ENCODE measurements at places on chromosomes 1 and 21.

DNA sequence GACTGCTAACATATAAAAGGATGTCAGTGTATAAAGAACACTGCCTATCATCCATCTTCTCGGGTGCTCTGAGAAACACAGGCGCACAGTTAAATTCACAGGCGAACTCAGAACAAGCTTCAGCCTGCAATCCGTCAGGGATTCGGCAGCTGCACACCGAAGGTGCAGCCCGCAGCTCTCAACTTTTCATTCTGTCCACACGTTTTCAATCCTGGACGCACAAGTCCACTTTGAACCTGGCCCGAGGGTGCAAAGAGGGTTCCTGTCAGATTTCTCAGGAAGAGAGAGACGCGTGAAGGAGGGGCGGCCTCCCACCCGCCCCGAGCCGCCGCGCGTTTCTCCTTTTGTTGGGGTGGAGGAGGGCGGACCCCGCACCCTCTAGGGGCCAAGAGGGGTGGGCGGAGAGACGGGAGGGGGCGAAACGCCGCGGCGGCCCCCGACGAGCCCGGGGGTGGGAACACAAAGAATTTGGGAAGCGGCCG is 724 bp downstream of the DOCK7 start:
- no peak for DNase-seq

- no peak for DNase-seq
These were observed 663.7 kb downstream of the ADGRL2 start for GRCh38 chr1:82464362-82465001.

GRCh38 chr1:70353601-70354331 is 756 bp downstream of the ANKRD13C start:
- no peak for DNase-seq

GRCh38 chr21:42969193-42969600 is 5.2 kb upstream of the PKNOX1 start:
- no peak for DNase-seq

DNA sequence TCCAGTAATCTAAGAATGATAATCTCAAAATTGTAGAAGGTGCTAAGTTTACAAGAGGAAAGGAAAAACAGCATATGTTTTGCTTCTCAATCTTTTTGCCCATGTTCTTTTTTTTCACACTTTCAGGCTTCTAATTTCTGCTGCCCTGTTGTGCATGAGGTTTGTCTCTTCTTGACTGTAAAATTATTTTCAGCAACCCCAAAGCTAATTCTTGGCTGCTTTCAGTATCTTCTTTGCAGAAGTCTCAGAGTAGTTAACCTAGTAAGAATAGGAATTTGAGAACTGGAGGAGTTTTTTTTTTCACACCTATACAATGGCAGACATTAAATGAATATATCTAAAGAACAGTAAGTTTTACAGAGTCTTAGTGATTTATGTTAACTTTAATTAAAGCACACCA is 26.4 kb downstream of the DENND2D start:
- no peak for DNase-seq

DNA sequence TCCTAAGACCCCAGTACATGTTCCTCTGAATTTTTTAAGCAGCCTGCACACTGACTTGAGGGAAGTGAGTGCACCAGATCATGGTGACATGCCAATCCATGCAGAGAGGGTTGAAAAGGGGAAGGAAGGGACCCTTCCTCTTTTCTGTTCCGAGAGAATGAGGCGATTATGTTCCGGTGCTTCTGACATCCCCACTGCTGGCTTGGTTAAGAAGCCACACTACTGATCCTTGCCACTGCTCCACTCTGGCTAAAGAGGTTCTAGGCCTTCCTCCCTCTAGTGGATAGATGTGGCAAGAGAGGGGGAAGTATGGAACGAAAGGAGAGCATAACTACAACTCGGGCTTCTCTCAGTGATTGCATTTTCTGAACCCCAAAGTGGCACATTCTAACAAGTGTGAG is 1.8 kb upstream of the CYB5R1 start:
- no peak for DNase-seq

DNA sequence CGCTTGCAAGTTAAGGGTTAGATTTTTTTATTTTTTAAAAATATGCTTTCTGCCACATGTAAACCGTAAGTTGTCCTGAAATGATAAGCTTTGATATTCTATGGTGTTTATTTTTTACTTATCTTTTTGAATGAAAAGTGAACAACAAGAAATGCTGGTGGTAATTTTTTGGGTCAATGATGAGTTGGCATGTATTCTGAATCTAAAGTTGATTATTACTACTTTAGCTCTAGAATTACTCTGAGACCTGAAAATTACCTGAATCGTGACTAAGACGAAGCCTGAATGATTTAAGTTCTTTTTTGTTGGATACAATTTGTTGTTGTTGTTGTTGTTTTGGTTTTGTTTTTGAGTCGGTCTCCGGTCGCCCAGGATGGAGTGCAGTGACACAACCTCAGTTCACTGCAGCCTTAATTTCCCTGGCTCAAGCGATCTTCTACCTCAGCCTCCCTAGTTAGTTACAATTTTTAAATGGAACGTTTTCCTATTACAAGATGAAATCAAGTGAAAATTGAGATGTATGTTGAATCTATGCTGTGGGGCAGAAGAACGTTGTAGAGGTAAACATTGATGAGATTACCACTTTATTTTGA is 941 bp downstream of the RABGGTB start:
- no peak for DNase-seq

DNA sequence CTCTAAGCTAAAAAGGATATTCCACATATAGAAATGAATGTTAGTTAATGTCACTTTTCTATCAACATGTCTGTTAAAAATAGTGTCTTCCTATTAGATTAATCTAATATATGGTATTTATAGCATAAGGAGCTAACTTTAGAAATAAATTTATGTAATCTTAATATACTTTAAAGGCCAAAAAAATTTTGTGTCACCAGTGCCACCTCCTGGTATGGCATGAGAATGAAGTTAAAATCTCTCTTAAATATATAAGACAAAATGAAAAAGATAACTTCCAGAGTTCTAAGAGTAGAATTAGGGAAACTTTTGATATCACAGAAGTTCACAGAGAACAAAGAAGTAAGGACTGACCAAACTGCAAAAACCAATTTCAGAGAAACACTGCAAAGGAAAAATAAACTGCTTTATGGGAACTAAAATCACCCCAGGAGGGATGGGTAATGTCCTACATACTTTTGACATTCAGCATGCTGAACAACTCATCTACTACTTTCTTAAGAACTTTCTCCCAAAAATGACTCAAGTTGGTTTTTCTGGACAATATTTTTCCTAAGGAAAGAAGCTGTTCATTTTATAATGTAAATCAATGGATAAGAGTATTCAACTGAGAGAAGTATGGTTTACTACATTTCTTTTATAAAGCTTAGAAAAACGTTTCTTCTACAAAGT is 82.8 kb downstream of the TRIM33 start:
- no peak for DNase-seq

DNA sequence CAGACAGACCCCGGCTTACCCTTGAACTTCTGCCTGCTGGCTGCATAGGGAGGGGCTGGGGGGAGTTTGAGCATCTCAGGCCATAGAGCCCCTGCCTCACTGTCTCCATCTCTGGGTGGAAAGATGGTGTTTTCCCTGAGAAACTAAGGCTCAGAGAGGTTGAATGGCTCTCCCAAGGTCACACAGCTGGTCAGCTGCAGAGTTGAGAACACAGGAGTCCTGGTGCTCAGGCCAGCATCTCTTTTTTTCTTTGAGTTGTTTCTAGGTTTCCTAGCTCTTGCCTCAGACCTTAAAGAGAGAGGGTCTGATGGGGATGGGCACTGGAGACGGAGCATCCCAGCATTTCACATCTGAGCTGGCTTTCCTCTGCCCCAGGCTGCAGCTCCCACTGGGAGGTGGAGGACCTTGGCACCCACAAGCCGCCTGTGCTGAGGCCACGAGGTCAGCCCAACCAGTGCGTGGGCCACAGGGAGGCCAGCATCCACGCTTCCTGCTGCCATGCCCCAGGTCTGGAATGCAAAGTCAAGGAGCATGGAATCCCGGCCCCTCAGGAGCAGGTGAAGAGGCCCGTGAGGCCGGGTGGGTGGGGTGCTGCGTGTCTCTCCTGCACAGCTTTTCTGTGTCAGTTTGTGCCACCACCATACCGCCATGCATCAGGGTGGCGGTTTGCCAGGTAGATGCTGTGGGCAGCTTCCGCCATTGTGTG is 21.8 kb downstream of the PCSK9 start:
- DNase-seq: no peak

- no peak for DNase-seq
These were observed 34.0 kb upstream of the EDN2 start for GRCh38 chr1:41518471-41518870.

- DNase-seq: no peak
These were observed 75.8 kb downstream of the RGL1 start for GRCh38 chr1:183880531-183881243.

GRCh38 chr1:116870300-116870699 is 39.4 kb upstream of the PTGFRN start:
- no peak for DNase-seq

DNA sequence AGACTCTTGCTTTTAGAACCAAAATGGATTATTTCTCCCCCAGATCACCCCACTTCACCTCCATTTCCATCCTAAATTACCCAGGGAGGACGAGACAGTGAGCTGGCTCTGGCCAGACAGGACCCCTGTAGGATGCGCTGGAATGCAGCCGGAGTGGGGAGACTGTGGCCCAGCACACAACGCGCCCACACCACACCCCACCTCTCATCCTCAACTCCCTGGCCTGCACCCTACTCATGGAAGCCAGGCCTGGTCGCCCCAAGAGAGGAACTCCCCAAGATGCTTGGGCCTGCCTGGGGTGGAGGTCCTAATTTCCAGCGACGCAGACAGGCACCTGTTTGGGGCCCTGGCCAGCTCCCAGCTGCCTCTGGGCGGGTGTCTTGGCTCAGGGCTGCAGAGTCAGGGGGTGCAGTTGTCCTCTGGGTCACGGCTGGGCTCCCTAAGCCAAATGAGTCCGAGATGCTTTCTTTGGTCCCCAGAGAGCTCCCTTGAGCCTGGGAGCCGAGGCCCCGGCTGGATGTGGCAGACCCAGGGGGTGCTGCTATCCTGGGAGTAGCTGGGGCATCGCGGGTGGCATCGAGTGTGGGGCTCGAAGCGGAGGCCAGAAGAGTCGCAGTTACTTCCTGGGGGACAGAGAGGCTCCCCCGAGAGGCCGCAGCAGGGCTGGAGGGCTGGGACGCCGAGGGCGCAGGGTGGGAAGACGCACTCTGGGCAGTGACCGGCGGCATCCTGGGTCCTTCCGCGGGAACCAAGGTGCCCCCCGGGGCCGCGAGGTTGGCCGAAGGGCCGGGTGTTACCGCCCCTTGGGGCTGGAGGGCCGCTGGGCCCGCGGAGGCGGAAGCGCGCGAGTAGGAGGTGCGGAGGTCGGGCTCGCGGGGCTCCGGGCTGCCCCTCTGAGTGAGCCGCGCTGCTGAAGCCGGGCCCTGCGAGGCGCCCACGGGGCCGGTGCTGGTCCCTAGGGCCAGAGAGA is 10.4 kb downstream of the CLEC20A start:
- DNase-seq: no peak

GRCh38 chr1:223429821-223430220 is 36.6 kb downstream of the CCDC185 start:
- no peak for DNase-seq

GRCh38 chr1:230195199-230195598 is 128.2 kb downstream of the GALNT2 start:
- DNase-seq: no peak

DNA sequence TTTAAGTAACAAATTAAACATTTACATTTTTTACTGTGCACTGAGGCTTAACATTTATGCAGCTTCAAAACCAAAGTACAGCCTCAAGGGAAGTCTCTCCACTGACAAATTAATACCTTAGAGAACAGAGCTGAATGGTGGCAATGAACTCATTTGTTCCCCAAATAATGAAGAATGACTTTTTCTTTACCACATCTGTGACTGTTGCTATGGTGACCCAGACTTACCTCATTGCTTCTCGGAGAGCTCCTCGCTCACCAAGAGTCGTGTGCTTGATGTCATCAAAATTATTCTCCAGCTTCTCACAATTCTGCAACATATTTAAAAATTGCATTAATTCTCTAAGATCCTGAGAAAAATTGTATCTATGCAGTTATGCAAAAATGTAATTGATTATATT is 92.9 kb downstream of the DPYD start:
- no peak for DNase-seq

DNA sequence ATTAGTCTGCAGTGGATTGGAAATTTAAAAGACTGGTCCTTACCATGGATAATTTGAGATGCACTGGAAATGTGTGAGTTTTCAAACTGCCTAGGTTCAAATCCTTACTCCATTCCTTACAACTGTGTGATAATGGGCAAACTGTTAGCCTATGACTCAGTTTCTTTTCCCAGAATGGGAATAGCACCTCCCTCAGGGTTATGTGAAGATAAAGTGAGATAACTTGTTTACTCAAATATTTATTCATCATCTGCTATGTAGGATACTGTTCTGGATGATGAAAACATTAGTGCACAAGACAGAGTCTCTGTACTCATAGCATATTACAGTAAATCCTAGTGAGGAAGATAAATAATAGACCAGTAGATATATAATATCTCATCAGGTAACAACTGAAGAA is 28.6 kb downstream of the LRIG2 start:
- no peak for DNase-seq

- DNase-seq: no peak
These were observed 464.9 kb upstream of the ADGRL2 start for GRCh38 chr1:81335876-81336275.

DNA sequence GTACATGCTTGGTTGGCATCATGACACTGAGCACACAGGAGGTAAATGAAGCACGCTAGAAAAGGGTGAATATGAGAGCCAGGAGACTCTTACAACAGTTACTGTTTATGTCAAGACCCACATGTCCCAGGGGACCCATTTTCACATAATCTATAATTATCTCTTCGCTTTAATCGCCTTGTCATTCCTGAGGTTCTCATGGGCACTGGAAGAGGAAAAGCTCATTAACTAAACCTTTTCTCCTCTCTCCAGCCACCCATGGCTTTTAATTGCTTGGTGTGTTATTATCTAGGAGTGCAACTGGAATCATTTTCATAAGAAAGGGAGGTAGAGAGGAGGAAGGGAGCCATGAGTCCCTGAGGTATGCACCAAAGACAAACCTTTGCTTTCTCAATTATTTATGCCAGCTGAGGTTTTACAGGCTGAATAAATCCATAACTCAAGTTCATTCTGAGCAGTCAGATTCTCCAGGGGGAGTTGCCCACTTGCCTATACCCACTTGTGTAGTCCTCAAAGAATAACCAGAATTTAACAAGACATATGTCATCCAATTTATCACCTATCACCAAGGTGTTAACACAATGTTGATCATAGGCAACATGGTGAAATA is 77.4 kb downstream of the ACBD6 start:
- no peak for DNase-seq

DNA sequence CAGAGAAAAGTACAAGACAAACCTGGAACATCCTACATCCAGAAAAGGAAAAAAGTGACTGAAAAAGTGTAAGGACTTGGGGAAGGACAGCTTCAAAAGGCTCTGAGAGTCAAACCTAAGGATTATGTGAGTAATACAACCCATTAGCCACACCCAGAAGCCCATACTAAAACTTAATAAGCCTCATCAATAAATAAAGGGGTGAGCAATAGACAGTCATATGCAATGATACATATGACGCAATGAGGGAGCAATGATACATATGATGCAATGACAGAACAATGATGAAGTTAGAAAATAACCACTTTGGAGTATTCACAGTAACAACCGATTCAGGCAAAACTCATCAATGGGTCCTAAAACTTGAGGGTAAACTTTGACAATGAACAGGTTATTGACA is 50.1 kb downstream of the BRWD1 start:
- no peak for DNase-seq

Measured in effector CD8-positive, alpha-beta T cell (primary cell).